ENCODE measurements at places on chromosomes 5 and 9.

GRCh38 chr9:134863306-134863902 lies 17.2 kb upstream of the FCN2 start:
- DNase-seq = no peak

GRCh38 chr5:178309271-178310013 lies 76.8 kb upstream of the PHYKPL start:
- DNase-seq = no peak

- DNase-seq = no peak
These were observed 811 bp upstream of the ARRDC3 start for GRCh38 chr5:91383956-91384300.

- no peak for DNase-seq
These were observed 995 bp upstream of the SLC23A1 start for GRCh38 chr5:139383993-139384590.

DNA sequence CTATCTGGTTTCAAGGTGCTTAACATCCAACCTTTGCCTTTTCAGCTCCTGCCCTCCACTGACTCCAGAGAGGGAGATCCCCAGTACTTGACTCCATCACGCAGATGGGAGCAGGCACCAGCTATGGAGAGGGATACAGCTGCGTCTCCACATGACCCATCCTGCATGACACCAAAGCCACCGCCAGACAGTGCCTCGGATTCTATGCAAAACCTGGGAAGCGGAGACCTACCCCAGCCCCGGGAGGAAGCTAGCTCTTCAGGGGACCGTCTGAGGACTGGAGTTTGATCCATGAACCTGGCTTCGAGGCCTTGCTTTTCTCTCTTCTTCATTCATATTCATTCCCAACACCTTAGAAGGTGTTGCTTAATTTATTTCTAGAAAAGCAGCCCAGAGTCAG lies 24.8 kb downstream of the HRH2 start:
- DNase-seq = no peak

DNA sequence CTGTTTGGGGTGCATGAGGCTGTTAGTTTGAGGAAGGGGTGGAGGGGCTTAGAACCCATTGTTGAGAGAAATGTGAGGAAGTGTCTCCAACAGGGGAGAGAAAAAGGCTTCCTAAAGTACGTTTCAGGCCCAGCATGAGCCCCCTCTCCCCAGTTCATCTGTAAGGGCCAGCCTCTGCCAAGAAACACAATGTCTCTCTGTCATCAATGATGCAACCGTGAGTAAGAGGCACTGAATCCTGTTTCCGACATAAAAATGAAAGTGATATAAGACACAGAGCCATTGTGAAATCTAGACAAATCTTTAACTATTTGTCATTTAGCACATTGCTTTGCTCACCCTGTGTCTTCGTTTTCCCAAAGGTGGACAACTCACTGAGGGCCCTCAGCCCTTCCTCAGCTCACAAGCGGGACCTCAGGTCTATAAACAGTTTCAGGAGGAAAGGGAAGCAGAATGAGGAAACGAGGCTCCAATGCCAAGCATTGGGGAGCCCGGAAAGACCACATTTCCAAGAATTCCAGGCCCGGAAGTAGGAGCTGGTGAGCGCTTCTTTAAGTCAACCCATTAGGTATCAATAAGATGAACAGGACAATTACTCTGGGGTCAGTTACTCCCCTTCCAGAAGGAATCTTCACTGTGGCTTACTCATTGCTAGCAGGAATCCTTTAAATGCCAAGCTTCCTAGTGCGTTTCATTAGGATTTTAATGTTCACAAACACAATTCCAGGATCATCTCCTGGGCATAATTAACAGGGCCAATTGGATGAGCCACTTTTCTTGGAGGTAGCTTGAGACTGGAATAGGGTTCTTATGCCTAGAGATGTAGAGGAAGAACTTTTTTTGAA lies 59.0 kb upstream of the KLF4 start:
- peak; percentile 68 for DNase-seq

GRCh38 chr9:114981063-114981462 lies 50.7 kb upstream of the TNFSF8 start:
- DNase-seq = no peak

GRCh38 chr5:6449465-6450158 lies 953 bp downstream of the UBE2QL1 start:
- no peak for DNase-seq
